ENCODE measurements at places on chromosomes 5 and 9.
A peak's percentile ranks its signal among the peaks of the same experiment; 100 is the strongest.

GRCh38 chr5:72465601-72466563 is 41.3 kb downstream of the ZNF366 start:
- no peak for DNase-seq

GRCh38 chr5:56649569-56649968 is 165.8 kb upstream of the MAP3K1 start:
- no peak for DNase-seq

GRCh38 chr5:134140530-134141201 is 26.2 kb downstream of the TCF7 start:
- DNase-seq: peak; percentile 77

DNA sequence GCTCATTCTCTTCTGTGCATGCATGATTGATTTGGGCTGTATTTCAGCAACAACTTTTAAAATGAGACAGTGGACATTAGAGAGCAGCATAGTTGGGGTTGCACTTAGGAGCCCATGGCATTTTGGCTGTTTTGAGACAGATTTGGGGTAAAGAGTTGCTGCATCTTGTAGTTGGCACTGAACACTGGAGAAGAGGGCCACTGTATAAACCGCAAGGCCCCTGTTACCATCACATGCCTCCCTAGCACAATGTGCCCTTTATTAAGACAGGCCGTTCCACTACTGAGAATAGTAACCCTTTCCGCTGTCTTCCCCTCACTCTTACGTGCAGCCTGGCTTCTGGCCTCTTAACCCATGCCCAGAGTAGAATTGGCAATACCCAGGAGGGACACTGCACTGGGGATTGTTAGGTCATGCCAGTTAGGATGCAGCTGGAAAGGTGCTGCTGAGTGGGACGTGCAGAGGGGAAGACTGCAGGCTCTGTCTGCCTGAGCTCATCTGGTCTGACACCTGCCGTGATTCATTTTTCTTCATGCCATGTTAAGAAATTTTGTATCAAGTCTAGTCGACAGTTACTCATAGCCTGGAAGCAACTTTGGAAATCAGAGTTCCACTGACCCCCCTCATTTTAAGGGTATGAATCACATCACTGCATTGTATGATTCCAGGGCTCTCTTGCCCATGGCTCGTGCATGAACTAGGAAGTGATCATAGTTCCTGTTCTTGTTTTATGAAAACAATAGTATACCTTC is 146.9 kb upstream of the DMRT1 start:
- no peak for DNase-seq

GRCh38 chr9:98993570-98993945 is 49.9 kb downstream of the COL15A1 start:
- no peak for DNase-seq

GRCh38 chr9:87181670-87182069 is 234.4 kb upstream of the GAS1 start:
- DNase-seq: no peak

- DNase-seq: no peak
These were observed 524 bp downstream of the FUBP3 start for GRCh38 chr9:130579738-130580463.

DNA sequence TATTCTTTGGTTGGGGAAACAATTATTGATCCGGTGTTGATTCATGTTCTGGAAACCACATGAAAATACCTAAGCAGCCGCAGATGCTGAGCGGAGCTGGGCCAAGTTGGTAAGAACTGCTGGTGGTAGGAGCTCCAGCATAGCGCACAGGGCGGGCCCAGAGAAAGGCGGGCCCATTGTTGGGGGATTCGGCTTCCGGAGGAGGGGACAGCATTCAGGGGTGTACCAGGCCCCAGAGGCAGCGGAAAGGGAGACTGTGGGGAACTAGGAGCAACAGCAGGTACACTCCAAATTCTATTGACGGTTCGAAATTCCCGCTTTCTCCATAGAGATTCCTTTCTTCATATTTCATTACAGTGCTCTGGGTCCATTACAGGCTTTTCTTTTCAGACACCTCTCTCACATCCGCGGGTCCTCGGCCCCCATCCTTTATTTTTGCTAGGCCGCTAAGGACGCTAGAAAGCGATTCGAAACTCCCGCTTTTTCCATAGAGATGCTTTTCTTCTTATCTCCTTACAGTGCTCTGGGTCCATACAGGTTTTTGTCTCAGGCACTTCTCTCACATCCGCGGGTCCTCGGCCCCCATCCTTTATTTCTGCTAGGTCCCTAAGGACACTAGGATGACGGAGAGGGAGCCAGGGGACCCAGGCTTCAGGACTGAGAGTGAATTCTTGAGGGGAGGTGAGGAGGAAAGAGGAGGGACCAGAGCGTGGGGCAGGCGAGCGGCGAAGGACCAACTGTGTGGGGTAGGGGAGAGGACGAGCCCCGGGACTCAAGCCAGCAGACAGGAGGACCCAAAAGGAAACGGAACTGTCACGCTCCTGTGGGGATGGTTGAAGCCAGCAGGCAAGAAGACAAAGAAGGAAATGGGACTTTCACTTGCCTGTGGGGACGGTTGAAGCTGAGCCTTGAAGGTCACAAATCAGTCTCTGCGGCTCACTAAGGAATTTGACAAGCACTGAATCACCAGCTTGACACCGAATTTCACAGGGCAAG is at the start of gene CCDC152:
CCDC152 (plus strand) TSS at position 213 of the 996 bp plus-strand sequence. CDS start 2,304 bp downstream, outside the sequence.
- no peak for DNase-seq

DNA sequence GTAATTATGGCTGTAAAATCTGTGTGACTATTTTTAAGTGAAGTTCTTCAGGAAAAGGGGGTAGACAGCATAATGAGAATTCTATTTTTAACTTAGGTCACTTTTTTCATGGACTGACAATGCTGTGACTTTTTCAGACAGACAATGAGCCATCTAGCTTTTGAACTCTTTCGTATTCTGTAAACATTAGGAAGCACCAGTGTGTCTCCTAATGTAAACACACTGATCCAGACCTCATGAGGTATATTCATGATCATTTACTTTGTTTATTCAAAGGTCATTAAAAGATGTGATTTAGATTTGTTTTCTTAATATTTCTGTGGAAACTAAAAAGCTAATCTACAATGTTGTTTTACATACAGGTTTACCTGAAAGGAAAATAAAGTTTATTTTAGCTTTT is 352.6 kb downstream of the ADGRV1 start:
- no peak for DNase-seq
